Endothelial cell (in vitro differentiated cells): ENCODE measurements at places on chromosomes 6 and 20.

- DNase-seq = no peak
Observed at GRCh38 chr6:26214803-26215584, 127.8 kb downstream of the HFE start.

DNA sequence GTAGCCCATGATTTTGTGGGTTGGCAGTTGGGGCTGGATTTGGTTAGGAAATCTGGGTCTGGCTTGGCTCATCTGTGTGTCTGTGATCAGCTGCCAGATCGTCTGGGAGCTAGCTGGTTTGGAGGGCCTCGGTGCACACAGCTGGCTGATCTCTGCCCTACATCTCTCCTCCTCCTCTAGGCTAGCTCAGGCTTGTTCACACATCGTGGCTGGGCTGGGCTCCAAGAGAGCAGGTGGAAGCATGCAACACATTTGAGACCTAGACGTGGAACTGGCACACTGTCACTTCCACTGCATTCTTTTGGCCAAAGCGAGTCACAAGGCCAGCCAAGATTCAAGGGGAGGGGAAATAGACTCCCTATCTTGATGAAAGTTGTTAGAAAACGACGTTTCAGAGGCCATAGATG is 15.9 kb downstream of the NDUFAF5 start:
- DNase-seq = no peak

- no peak for DNase-seq
Observed at GRCh38 chr6:158640519-158640918, 4.0 kb downstream of the DYNLT1 start.

DNA sequence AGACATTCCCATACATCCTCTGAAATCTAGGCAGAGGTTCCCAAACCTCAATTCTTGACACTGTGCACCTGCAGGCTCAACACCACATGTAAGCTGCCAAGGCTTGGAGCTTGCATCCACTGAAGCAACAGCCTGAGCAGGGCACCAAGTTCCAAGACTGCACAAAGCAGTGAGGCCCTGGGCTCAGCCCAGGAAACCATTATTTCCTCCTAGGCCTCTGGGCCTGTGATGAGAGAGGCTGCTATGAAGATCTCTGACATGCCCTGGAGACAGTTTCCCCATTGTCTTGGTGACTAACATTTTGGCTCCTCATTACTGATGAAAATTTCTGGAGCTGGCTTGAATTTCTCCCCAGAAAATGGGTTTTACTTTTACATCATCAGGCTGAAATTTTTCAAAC is 107.5 kb upstream of the SAMD5 start:
- DNase-seq = no peak

DNA sequence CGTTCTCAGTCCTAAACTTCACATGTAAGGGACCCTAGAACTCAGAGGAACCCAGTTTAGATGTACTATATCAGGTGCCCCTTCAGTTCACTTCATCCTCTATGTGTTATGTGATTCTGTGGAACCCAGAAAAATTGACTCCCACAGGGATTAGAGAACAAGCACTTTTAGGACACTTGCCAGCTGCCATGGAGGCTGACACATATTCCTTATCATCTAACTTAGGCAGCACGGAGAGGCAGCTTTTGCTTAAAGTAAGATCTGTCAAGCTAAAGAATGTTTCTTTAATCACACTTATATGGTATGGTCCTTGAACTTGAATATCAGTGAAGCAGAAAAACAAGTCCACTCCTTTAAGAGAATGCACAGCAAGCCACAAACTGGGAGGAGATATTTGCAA is 701.5 kb upstream of the ID4 start:
- DNase-seq = no peak

- DNase-seq = peak; percentile 19
Observed at GRCh38 chr20:22568872-22569344, 15.5 kb downstream of the FOXA2 start.

- DNase-seq = no peak
Observed at GRCh38 chr20:34254979-34255378, 13.8 kb downstream of the ASIP start.
